Motor neuron (in vitro differentiated cells): ENCODE measurements at places on chromosomes 1 and 21.

- no peak for ATAC-seq
Observed at GRCh38 chr1:46530791-46531409, 20.5 kb downstream of the KNCN start.

DNA sequence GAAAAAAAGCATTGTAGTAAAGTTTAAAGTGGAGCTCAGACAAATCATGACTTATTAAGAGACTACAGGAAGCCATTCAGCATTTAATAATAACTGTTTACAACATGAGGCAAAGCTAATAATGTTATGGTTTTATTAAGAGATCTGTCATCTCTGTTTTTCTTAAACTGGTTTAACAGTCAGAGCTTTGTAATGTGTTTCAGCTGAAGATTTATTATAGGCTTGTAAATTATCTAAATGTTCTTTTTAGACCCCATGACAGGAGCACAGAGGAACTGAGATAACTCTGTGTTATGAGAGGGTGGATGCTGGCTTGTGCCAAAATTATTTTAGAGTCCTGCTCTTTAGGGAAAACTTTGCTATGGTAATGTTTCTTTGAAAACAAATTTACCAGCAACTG, 38.0 kb upstream of the RWDD3 start:
- no peak for ATAC-seq

- peak; percentile 30 for ATAC-seq
Observed at GRCh38 chr1:226984521-226985238, 44.6 kb downstream of the COQ8A start.

- ATAC-seq = peak; percentile 46
Observed at GRCh38 chr1:79497193-79497773, 490.8 kb upstream of the ADGRL4 start.

- no peak for ATAC-seq
Observed at GRCh38 chr1:154496383-154496782, 5.6 kb upstream of the TDRD10 start.

- ATAC-seq = peak; percentile 52
Observed at GRCh38 chr1:11051781-11052511, 4.9 kb upstream of the MASP2 start.

GRCh38 chr1:179958359-179958758, 3.7 kb downstream of the CEP350 start:
- no peak for ATAC-seq

- no peak for ATAC-seq
Observed at GRCh38 chr1:59879996-59880505, 46.5 kb downstream of the CYP2J2 start.
